ENCODE measurements at places on chromosomes 6 and 20.
A peak's percentile ranks its signal among the peaks of the same experiment; 100 is the strongest.

- no peak for DNase-seq
Observed at GRCh38 chr6:14291331-14291730, 173.8 kb downstream of the CD83 start.

DNA sequence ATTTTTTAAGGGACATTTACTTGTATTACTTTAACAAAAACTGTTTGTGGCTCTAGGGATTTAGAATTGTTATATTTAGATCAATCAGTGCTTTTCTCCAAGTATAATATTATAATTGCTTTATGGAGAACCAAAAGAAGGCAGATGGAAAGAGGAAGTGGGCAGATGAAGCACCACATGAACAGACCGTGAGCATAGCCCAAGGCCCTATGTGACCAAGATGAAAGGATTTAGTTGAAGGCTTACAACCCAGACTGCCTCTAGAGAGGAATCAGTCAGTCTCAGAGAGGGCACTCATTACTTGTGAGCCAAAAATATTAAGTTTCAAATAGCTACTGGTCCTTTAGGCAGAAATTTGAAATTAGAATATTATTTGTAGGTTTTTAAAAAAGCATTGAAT lies 102.3 kb upstream of the IMPG1 start:
- DNase-seq: no peak

GRCh38 chr20:49340161-49340966 lies 62.5 kb upstream of the ZNFX1 start:
- no peak for DNase-seq

DNA sequence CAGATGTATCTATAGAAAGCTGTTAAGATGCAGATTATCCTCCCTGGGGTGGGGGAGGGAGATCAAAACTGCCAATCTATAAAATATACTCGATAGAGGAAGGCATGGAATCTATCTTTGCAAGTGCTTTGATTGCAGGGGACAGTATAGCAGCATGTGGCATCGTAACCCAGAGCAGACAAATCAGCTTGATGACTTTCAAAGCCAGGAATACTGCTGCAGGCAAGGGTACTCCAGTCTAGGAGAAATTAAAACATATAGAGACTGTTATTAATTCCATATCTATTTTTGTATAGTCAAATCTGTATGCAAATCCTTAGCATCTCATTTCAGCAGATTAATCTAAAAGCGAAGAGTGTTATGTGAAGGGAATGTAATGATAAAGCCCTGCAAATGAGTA lies 159.4 kb downstream of the MMS22L start:
- DNase-seq: no peak

- DNase-seq: no peak
Observed at GRCh38 chr20:24148372-24148771, 159.8 kb upstream of the GGTLC1 start.

DNA sequence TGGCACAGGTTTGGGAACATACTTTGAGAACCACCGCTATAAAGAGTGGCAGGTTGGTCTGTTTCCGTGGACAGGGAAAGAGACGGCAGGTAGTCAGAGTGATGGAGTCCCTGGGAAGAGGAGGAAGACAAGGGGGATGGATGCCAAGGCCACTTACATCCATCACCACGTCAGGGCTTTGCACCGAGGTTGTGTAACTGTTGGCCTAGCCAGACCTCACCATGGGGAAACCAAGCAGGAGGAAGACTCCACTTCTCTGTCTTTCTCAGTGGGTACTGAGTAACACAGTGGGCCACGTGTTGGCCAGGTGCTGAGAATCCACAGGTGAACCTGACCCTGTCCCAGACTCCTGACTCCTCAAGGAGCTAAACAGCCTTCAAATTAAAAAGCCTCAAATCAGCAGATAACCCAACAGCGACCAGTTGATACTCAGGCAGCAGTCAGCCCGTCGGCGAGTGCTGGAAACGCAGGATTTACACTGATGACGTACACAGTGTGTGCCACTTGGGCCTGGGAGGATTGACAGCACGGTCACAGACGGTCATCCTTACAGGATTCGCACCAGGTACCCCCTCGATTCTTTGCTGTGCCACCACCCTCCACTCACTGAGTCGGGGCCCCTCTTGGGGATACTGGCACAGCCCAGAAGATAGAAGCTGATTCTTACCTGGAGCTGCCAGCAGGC lies 134.6 kb upstream of the SNX9 start:
- DNase-seq: no peak

GRCh38 chr6:148459238-148459637 lies 116.6 kb downstream of the SASH1 start:
- DNase-seq: no peak

- DNase-seq: no peak
Observed at GRCh38 chr6:14734416-14735340, 511.2 kb upstream of the JARID2 start.

- DNase-seq: no peak
Observed at GRCh38 chr6:65545920-65546319, 161.1 kb downstream of the EYS start.

DNA sequence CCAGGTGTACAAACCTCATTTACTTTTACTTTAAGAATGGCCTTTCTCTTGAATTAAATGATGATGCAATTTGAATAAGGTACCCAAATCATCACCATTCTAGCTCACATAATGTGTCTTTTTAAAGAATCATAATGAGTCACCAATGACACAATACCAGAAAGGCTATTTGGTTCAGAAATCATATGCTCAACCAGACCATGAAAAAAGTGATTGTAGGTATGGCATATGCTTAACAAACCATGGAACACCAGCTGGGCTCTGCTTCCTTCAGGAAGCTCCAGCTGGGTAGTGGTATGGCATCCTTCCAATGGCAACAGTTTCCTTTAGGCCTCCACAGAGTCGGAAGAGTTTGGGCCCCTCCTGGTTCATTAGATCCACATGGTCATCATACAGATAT lies 128.2 kb downstream of the FRK start:
- DNase-seq: no peak

- no peak for DNase-seq
Observed at GRCh38 chr6:109687271-109687761, 3.7 kb downstream of the AK9 start.

GRCh38 chr6:7544597-7544996 lies 3.1 kb downstream of the DSP start:
- DNase-seq: no peak

GRCh38 chr6:107345393-107345792 lies 114.0 kb downstream of the PDSS2 start:
- no peak for DNase-seq

GRCh38 chr20:49690899-49691620 lies 22.6 kb downstream of the B4GALT5 start:
- DNase-seq: no peak

- DNase-seq: peak; percentile 15
Observed at GRCh38 chr6:32692019-32692418, 25.6 kb upstream of the HLA-DQB1 start.

DNA sequence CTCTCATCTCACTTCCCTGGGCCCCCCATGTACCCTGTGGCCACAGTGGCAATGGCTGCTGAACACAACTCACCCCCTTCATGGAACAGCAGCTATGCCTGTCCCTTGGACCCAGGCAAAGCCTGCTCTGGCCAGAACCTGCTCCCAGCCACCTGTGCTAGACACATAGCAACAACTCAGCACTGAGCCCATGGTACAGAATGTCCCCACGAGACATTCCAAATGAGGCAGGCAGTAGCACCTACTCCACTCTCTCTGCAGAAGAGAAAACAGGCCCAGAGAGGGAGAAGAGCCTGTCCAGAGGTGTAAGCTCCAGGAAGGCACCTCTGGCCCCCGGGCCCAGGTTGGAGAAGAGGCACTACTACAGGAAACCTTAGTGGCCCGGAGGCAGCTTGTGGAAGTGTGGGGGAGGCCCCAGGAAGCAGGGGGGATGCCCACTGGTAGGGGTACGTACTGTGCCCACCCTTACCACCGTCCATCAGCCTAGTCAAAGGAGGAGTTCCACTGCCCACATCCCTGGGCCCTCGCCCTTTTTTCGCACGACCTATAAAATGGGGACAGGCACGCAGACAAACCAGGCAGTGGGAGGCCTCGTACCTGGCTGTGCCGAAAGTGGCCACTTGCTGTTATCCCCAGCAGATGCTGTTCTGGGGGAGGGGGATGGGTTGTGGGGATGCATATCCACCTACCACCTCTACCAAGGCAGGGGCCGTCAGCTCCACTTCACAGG lies 97.2 kb downstream of the ASXL1 start:
- no peak for DNase-seq

- peak; percentile 64 for DNase-seq
Observed at GRCh38 chr6:25027221-25027916, 91.6 kb upstream of the RIPOR2 start.

DNA sequence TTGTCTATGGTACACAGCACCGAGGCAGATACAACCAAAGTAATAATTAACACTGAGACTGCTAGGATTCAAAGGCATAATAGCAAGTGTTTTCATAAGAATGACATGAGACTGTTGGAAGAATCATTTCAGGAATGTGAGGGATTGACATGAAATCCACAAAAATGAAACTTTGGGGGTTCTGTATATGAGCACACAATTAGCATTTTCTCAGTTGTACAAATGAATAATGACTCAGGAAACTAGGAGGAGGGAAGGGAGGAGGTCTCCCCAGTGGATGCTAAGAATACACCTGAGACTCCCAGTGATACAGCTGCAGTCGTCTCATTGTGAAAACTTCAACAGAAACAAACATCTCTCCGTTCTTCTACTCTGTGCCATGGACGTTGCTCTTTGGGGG lies 428.4 kb upstream of the PLCB4 start:
- DNase-seq: no peak

- DNase-seq: no peak
Observed at GRCh38 chr6:73027691-73028090, 197.6 kb downstream of the KHDC1L start.

DNA sequence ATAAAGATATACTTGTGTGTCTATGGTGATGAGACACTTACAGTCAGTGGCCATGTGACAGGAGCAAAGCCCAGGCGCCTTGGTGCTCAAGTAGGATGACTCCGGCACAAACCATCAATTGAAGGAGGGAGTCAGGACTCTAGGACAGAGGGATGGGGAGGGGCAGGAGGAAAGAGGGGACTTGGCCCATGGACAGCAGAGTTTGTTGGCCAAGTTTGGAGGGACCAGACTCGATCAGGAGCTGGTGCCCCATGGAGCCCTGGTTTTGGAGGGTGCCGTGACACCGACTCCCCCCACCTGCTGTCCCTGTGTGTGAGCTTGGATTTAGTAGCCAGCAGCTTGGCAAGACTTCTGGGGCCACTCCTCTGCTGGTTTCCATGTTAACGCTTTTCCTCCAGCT lies 66.1 kb downstream of the ADNP start:
- DNase-seq: no peak

DNA sequence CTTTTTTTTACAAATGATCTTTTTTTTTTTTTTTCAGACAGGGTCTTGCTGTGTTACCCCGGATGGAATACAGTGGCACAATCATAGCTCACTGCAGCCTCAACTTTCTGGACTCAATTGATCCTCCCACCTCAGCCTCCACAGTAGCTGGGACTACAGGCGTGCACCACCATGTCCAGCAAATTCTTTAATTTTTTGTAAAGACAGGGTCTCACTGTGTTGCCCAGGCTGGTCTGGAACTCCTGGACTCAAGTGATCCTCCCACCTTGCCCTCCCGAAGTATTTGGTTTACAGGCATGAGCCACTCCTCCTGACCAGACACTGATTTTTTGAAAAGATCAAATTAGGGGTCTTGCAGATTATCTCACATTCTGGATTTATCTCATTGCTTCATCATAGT lies 11.0 kb upstream of the MYBL2 start:
- DNase-seq: no peak

GRCh38 chr6:166779381-166779780 lies 152.3 kb upstream of the RPS6KA2 start:
- no peak for DNase-seq

DNA sequence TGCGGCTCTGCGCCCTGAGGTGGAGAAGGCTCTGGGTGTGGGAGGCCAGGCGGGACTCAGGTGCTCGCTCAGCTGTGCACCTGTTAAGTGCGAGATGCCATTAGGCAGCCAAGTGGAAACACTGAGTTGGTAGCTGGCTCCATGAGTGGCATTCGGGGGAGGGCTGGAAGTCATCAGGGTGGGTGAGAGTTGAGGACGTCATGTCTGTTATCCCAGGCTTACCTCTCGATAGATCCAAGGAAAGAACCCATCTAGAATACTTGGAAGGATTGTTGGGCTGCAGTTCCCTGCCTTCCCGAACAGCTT lies 41.3 kb downstream of the TAF8 start:
- no peak for DNase-seq

- DNase-seq: no peak
Observed at GRCh38 chr6:84906514-84906913, 142.1 kb upstream of the TBX18 start.
